ENCODE measurements at places on chromosomes 7 and 10.

DNA sequence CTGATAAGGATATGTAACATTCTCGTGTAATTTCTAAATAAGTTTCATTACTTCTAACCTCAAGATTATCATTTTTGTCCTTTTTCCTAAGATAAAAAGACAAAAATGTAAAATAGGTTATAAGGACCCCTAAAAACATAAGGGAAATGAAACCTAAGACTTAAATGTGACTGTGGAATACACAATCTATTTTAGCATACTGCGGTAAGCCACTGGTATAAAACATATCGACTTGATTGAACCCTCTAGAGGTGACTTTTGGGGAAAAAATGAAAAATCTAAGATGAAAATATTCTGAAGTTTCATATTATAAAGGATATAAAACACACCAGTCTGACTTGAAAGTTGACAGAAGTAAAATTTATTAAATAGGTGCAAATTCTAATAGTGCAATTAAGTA lies 1.9 kb downstream of the NAMPT start:
- DNase-seq: no peak

DNA sequence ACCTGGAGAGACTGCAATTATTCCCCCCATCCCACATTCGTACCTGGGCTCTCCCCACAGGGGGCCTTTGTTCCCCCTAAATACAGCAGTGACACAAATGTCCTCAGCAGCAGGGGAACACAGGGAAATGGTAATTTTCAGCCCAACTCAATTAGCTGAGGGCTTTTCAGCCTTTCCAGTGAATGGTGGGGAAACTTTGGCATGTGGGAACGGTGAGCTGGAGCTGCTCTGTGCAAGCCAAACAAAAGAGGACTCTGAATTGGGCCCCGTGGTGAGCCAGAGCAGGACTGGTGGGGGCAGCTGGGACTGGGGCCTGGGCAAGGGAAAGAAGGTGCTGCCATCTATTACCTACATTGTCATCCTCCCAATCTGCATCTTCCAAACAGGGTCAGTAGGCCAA lies 51.0 kb downstream of the FBXW4 start:
- no peak for DNase-seq

- no peak for DNase-seq
Observed at GRCh38 chr7:30023524-30023923, 3.0 kb downstream of the FKBP14 start.

DNA sequence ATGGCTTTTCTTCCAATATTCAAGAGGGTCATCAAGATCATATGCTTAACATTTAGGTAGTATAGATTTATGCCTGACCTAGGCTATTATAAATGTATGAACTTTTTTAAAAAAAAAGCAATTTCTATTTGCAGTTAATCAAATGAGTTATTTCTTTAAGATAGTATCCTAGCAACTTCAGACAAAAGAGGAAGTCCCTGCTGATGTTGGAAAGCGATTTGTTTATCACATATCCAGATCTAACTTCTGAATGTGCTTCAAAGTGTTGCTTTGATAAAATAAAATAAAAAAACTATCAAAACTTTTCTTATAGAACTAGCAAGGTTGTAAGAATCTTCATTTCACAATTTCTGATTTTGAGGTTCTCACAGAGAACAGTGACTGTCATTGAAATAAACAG lies 401.9 kb upstream of the PHF14 start:
- DNase-seq: no peak

DNA sequence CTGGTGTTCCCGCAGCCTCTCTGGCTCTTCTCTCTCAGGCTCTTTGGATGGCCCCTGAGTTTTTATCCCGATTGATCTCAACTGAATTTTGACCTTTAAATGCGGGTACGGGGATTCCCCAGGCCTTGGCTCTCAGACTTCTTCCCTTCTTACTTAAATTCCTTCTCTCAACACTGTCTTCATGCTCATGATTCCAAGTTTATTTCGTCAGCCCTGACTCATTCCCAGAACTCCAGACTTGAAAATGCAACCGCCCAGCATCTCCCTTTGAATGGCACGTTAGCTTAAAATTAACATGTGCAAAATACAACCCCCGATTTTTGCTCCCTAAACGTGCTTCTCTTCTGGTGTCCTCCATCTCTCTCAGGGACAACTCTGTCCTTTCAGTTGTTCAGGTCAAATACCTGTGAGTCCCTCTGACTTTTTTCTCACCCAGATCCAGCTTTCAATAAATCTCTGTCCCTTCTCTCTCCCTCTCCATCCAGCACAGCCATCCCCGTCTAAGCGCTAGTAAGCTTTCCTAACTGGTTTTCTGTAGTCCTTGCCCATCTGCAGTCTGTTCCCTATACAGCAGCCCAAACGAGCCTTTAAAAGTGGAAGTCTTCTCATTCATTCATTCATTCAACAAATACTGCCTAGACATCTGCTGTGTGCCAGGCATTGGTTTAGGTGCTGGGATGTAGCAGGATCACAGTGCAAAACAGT lies 7.1 kb downstream of the HECW1 start:
- DNase-seq: no peak

DNA sequence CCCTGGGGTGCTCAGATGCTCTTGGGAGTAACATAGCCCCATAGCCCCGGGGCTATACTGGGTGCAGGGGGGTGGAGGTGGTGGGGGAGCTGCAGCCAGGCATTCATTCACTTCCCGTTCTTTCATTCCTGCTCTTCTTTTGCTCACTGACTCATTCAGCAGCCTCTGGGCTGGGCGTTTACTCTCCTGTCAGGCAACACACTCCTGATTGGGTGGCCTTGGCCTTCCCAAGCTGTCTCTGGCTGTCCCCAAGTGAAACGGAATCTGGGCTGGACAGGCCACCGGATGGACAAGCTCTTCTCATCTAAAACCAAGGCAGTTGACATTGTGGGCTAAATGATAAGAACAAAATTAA lies 34.6 kb downstream of the CHST3 start:
- no peak for DNase-seq

DNA sequence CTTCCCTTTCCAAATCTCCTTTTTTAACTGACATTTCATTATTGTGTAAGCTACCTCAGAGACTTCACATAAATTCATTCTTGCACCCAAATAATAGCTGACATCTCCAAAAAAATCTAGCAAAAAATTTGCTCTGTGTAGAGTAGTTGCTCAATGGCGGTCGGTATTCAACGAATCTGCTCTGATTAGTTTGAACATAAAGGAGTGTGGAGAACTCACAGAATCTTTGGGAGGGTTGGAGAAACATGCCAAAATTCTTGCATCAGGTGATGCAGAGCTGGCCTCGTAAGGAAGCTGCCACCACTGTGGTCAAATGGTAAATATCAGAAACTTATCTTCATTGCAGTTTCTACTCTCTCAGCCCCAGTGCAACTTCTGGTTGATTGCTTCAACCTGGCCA lies 201.2 kb upstream of the MDFIC start:
- no peak for DNase-seq

DNA sequence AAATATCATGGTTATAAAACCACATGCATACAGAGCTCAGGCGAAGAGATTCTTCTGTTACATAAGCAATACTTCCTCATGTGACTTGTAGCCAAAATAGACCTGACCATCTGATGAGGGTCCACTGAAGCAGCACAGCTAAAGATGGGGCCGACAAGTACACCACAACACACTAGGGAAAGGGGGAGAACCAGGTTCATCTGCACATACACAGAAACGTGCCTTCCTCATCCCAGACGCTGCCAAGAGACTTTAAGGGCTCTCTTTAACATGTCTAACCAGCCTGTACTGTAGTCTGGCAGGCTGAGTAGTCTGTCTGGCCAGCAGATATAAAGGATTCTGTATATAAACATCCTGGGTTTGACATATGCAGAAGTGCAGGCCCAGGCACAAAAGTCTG lies 30.3 kb downstream of the ERCC6 start:
- DNase-seq: no peak

GRCh38 chr7:155818820-155819168 lies 6.5 kb upstream of the SHH start:
- no peak for DNase-seq

Data from stimulated activated CD8-positive, alpha-beta memory T cell treated with anti-CD3 and anti-CD28 coated beads, Interleukin-7, amount 100 ng/mL, for 4 hours (primary cell).